Stimulated activated CD8-positive, alpha-beta memory T cell treated with anti-CD3 and anti-CD28 coated beads, Interleukin-4, amount 100 ng/mL, for 4 hours (primary cell): ENCODE measurements at places on chromosomes 16 and 17.

DNA sequence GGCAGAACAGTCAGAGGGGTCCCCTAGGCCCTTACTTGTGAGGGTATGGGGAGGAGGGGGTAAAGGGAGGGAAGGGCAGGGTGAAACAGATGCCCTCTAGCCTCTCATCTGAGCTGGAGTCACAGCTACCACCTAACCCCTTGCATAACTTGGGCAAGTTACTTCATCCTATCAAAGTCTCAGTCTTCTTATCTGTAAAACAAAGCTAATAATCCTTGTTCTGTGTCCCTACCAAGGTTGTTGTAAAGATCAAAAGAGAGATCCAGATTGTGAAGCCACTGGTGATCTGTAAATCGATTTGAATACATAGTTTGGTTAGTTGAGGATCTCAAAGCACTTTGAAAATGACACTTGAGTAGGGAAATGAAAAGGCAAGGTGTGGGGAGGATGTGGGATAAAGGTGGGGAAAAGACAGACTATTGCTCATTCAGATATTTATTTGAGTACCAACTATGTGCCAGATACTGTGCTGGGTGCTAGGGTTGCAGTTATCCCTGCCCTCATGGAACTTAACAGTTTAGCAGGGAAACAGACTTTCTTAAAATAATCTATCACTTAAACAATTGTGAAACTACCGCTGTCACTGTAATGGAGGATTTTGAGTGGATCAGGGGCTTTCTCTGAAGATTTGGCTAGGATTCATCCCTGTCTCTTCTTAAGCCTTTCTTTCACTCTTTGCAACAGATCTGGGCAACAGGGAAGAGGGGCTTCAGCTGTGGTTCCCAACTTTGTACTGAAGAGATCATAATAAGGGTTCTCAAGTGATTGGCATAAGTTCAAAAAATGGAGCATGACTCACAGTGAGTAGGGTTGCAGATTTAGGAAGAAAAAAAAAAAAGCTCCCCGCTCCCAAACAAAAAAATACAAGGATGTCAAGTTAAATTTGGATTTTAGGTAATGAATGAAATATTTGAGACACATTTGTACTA lies 3.0 kb downstream of the HEATR9 start:
- no peak for DNase-seq

- DNase-seq: no peak
These were observed 3.2 kb downstream of the TNRC6C start for GRCh38 chr17:77961741-77962140.

DNA sequence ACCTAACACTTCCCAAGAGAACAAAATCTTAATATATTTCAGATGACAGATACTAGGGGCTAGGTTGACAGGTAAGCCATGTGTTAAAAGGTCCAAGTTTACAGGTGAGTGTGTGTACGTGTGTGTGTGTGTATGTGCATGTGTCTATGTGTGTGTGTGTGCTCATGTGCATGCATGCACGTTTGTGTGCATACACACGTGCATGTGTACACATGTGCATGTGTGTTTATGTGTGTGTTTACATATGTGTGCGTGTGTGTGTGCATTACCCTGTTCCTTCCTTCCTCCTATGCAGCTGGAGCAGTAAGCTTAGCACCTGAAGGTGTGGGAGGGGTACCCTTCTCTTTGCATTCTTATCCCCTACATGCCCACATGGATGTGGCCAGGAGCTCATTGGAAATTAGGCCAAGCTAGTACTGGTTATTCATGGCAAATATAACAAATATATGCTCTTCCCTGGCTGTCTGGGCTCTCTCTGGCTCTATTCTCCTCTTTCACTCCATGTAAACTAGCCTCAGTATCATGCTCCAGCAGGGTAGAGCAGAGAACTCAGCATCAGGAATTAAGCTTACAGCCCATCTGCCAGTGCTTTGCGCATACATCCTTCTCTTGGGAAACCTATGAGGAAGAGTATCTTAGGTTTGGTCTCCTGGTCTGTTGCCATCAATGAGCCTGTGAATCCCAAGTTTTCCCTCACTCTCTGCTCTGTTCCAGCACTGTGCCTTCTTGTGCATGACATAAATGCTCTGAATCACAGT lies 258.0 kb upstream of the MYOCD start:
- no peak for DNase-seq

DNA sequence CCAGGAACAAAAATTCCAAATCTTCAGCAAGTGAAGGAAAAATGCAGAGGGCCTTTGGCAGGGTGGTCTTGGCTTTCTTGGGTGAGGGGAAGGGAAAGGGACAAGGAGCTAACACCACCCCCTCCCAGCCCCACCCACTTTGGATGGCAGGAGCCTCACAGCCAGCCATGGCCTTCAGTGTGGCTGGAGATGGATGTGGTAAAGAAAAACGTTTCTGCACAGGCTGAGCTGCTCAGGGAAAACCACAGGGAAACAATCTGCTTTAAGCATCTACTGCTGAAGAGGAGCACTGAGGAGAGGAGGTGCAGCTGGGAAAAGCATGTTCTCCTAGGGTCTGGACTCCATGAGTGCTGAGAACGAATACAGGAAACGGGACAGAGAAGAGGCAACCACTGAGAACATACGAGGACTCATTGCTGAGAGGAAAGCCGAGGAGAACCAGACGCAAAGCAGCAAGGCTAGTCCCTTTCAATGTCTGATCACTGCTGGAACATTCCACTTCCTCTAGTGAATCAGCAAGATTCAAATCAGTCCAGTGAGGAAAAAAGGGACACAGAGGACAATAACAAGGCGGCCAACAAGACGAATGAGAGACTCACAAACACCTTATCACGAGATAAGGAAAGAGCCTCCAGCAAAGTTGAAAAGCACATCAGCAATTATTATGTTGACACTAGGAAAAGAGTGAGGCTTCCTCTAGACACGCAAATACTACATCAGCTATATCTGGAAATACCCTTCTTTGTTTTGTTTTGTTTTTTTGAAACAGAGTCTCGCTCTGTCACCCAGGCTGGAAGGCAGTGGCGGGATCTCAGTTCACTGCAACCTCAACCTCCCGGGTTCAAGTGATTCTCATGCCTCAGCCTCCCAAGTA lies 41.7 kb downstream of the ZZEF1 start:
- DNase-seq: no peak

- no peak for DNase-seq
These were observed 20.0 kb upstream of the WFIKKN2 start for GRCh38 chr17:50815400-50815799.

- no peak for DNase-seq
These were observed 22.5 kb upstream of the CIBAR2 start for GRCh38 chr16:85134789-85135142.

- DNase-seq: no peak
These were observed 39.7 kb downstream of the SRCIN1 start for GRCh38 chr17:38565853-38566665.

DNA sequence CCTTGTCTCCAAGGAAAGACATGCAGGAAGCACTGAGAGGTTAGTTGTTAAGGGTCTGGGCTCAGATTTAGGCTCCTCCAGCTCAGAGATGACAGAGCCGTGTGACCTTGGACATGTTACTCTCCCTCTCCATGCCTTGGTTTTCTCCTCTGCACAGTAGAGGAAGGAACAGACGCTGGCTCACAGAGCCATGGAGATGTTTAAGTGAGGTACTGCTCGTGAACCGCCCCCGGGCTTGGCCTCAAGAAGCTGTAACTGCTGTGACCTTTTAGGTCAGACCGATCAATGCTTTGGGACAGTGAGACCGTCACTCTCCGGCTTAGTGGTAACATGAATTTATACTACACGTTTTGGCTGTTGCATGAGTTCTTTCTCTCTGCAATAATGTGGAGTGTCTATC lies 197.4 kb downstream of the C16orf95 start:
- DNase-seq: no peak

DNA sequence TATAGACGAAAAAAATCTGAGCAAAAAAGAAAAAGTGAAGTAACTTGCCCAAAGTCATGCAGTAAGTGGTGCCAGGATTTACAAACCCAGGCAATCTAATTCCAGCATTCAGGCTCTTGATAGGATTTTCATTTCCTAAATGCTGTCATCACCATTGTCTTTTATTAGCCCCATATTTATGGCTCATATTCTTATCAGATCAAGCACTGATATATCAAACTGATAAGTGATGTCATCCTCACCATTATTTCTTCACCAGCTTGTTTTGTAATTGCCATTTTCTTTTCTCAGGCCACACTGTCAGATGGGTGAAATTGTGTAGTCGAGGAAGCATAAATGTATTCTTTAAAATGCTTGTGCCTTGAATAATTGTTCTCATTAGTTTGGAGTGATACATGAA lies 1.3 kb downstream of the RAD51C start:
- no peak for DNase-seq

DNA sequence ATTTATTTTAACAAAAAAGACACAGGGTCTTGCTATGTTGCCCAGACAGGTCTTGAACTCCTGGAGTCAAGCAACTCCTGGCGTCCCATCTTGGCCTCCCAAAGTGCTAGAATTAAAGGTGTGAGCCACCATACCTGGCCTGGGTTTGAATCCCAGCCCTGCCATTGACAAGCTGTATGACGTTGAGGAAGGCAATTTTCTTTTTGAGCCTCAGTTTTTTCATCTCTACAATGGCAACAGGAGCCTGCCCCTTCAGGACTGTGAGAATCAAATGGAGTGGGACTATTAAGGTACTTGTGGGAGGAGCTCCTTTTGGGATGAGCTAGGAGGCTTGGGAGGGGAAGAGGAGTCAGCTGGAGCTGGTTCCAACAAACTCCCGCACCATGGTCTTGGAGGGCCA lies 6.2 kb downstream of the RARA start:
- DNase-seq: no peak

DNA sequence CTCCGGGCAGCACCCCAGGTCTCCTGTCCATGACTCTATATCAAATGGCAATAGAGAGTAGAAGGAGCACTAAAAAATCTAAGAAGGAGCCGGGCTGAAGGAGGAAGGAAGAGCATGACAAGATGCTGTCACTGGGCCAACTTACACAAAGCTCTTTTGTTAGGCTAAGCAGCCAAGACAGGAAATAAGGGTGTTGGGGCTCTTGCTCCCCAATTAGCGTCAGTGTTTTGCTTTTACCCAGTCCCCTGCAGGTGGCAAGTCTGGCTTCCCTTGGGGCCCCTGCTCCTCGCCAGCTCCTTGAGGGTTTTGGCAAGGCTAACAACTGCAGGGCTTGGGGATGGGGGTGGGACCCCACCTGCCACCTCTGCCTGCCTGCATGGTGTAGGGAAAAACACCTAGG lies 120.5 kb downstream of the CCT6B start:
- no peak for DNase-seq

- DNase-seq: no peak
These were observed 6.7 kb upstream of the WFIKKN2 start for GRCh38 chr17:50828508-50829170.

DNA sequence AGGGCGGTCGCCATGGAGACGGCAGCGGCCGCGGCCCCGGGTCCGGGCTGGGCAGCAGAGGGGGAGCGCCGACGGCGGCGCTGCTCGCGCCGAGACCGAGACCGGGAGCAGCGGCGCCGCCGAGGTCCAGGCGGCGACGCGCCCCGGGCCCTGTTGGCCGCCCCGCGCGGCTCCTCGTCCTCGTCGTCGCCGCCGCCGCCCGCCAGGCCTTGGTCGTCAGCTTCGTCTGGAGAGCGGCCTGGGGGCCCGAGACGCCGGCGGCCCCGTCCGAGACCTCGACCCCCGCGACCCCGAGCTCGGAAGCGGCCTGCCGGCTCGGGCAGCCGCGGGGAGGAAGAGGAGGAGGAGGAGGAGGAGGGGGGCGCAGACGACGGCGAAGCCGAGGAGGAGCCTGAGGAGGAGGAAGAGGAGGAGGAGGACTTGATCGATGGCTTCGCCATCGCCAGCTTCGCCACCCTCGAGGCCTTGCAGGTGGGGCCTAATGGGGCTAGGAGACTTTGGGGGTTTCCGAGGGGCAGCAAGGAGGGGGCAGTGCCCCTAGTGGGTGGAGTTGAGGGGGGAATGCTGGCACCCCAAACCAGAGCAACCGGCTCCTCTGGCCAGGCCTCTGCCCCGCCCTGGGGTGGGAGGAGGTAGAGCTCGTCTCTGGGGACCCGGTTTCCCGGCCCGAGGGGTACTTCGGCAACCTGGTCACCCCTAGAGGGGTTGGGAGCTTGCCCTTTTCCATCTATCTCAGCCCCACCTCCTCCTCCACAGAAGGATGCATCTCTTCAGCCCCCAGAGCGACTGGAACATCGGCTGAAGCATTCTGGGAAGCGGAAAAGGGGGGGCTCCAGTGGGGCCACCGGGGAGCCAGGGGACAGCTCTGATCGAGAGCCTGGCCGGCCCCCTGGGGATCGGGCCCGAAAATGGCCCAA lies 1.5 kb downstream of the FBRS start:
- DNase-seq: no peak

- DNase-seq: no peak
These were observed 225.5 kb downstream of the LGALS9B start for GRCh38 chr17:20241855-20242254.

DNA sequence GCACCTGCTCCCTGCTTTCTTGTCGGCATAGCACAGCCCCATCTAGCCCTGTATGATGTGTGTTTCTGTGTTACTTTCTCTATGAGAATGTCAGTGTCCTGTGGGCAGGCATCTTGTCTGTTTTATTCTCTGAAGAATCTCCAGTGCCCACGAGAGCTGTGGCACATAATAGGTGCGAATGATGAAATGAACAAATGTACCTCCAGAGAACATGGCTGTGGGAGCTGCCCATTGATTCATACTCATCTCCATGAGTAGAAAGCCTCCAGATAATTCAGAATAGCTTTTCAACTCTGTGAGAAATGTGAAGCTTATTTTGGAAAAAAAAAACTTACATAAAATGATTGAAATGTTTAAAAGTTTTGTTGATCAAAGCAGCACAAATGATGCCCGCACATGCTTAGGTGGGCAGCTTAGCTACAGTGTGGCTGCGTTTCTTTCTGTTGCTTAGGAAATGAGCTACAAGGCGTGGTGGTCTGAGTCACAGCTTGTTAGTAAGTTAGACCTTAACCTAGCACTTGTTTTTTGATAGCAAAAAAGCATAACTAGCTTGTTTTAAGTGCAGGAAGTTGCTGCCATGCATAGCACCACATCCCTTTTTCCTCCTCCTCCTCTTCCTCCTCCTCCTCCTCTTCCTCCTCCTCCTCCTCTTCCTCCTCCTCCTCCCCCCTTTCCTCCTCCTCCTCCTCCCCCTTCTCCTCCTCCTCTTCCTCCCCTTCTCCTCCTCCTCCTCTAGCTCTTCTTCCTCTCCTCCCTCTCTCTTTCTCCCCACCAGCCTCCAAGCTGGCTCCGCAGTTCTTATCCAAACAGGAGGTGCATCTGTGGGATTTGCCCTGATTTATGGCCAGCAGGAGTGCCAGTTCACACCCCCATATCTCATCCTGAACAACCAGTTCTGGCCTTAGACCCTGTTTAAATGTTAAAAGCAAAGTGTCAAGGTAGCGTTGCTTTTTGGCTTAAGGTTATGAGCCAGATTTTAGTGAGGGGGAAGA lies 221.5 kb downstream of the IRF8 start:
- no peak for DNase-seq

GRCh38 chr16:11183035-11183812 lies 72.8 kb downstream of the SOCS1 start:
- no peak for DNase-seq

DNA sequence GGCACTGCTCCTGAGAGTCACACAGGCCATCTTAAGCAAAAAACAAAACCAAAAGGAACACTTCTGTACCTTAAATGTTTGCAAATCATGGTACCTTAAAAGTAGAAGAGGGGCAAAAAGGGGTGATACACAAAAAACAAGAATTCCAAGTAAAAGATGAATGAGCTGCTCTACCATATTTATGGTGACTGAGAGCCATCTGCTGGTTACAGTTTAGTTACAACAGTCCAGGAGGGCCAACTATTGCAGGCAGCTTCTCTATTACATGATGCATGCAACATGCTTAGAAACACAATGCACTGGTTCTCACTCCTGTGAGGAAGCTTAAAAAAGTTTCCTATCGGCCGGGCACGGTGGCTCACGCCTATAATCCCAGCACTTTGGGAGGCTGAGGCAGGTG lies 53.5 kb downstream of the STX8 start:
- no peak for DNase-seq
